Activated T-cell treated with anti-CD3 and anti-CD28 coated beads, Interleukin-2, amount 50 U/mL, for 72 hours (primary cell): ENCODE measurements at places on chromosomes 1 and 21. TPM values are rescaled to one million over a fixed set of nuclear protein-coding genes. Genes with fewer than 3 reads are reported as not detected.

GRCh38 chr1:202067188-202067974 is 55.3 kb upstream of the GPR37L1 start:
- no peaks in the 10 kb centered on the region for H3K4me1 ChIP-seq
- H3K4me3 ChIP-seq: no peak overlapping the region
- H3K36me3 ChIP-seq: no peaks in the 10 kb centered on the region
- no peak for DNase-seq
- no peaks in the 10 kb centered on the region for H3K27me3 ChIP-seq

Gene TACSTD2
- not detected for total RNA-seq

DNA sequence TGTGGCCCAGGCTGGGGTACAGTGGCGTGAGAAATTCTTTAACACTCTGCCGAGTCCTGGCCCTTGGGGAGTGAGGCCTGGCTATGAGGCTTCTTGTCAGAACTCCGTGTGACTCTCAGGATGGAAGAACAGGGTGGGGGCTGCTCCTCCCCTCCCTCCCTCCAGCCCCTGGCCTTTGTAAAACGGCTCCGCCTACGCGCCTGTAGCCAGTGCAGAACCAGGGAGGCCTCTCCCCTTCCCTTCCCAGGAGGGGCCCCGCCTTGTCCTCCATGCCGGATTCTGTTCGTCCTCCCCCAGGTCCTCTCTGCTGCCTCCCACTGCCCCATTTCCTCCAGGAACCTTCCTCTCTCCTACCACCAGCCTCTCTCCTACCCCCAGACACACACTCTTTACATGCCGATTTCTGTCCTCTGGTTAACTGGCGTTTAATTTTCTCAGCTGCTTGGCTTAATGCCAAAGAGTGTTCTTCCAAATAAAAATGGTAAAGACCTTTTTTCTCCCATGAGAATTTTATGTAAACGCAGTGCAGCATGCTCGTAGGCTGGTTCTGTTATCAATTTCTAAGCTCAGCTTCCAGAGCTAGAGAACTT is 21.0 kb downstream of the PDE9A start:
- H3K4me1 ChIP-seq: peaks cover 19% of the 10 kb centered on the region
- no peak overlapping the region for H3K4me3 ChIP-seq
- H3K27ac ChIP-seq: no peak overlapping the region

DNA sequence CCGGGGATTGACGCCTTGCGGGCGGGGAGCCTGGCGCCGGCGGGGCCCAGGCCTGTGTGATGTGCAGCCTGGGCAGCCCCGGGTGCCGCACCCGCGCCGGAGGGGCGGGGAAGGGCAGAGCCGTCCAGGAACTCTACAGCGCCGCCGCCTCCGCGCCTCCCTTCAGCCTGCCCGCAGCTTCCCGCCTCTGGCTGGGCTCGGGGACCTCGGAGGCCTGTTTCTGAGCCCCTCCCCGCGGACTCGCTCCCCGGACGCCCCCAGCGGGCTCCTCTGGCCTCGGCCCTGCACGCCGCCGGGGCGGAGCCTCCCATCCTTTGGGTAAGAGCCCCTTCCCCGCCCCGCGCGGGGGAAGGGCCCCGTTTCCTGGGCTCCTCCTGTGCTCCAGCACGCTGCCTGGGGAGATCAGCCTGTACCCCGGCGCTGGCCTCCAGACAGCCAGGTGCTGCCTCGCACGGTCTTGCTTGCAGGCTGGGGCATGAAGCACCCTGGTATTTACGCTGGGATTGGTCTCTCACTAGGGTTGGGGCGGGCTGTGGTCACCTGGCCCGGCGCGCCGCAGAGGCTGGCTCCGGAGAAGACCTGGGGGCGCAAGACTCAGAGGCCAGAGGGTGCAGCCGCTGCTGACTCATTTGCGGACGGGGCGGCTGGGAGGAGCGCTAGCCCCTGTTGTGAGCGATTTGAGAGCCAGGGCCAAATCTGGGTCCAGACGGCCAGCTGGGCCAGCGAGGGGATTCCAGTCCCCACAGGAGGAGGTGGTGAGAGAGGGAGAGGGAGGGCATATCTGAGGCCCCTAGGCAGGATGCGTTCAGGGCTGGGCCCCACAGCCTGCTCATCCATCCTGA is 5.7 kb upstream of the ACOT11 start:
- H3K27ac ChIP-seq: no peak overlapping the region
- H3K4me3 ChIP-seq: peak overlapping the region; percentile 81
- H3K36me3 ChIP-seq: no peaks in the 10 kb centered on the region
- peaks cover 30% of the 10 kb centered on the region for H3K4me1 ChIP-seq

DNA sequence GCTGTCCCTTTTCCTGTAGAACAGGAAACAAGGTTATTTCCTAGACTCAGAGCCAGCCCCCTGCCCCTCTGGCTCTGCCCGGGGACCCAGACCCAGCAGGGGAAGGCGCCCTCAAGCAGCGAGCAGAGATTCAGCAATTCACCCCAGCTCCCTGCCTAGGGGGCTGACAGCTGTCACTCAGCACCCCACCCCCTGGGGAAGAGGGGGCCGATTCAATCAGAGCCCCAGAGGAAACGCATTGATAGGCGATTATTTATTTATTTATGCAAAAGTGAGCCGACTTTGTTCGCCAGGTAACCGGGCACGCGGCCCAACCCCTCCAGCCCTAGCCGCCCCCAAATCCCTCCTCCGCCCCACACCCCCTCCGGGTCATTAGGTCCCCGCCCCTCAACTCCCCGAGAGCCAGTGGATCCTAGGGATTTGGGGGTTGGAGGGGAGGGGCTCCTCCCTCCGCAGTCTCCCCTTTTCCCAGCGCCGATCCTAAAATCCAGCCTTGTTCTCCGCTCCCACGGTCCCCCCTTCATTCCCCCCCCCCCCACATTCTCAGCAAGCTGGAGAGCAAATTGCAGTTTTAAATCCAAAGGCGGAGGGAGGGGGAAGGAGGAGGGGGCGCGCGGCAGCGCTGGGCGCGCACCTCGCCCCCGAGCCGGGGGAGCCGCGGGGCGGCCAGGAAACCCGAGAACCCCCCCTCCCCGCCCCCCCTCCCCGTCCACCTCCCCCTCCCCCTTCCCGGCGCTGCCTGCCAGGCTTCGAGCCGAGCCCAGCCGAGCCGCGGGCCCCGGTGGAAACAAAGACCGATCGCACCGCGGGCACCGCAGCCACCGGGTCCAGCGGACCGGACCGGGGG is 1.3 kb downstream of the AHDC1 start:
- H3K4me1 ChIP-seq: peaks cover 51% of the 10 kb centered on the region
- DNase-seq: peak; percentile 45
- no peaks in the 10 kb centered on the region for H3K27me3 ChIP-seq
- H3K36me3 ChIP-seq: no peaks in the 10 kb centered on the region
- peak overlapping the region; percentile 79 for H3K4me3 ChIP-seq
- H3K27ac ChIP-seq: no peak overlapping the region

DNA sequence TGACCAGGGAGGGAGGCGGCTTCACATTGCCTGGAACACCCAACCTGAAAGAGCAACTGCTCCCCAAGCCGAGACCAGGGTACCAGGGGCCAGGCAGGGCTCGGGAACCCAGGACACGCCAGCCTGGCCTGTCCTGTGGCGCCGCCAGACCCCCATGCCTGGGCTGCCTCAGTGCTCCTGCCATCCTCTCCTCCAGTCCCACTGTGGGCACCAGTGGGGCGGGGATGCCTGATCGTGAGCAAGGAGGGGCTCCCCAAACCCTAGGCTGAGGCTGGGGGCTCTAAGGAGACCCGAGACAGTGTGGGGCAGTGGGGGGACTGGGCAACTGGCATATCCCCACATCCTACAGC is 45.1 kb downstream of the WNT9A start:
- no peak for DNase-seq
- no peak overlapping the region for H3K27ac ChIP-seq
- H3K4me1 ChIP-seq: no peaks in the 10 kb centered on the region
- no peaks in the 10 kb centered on the region for H3K27me3 ChIP-seq
- no peak overlapping the region for H3K4me3 ChIP-seq
- no peaks in the 10 kb centered on the region for H3K36me3 ChIP-seq

DNA sequence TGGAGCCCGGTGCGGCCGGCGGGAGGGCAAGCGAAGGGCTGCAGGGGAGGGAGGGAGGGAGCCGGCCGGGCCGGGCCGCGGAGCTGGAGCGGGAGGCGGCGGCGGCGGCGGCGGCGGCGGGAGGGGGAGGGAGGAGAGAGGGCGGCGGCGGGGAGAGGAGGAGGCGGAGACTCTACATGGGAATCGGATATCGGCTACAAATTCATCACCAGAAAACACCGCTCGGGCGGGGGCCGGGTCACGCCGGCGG is at the start of gene AKT3:
TSS of gene AKT3 (minus strand) at position 42 of the 250 bp plus-strand sequence. CDS start 7,073 bp downstream, outside the sequence.
- H3K27me3 ChIP-seq: peaks cover 17% of the 10 kb centered on the region
- peaks cover 5% of the 10 kb centered on the region for H3K36me3 ChIP-seq

GRCh38 chr1:44684525-44684924 is 10.0 kb downstream of the ARMH1 start:
- no peak overlapping the region for H3K4me3 ChIP-seq
- no peaks in the 10 kb centered on the region for H3K4me1 ChIP-seq
- H3K27ac ChIP-seq: no peak overlapping the region
- DNase-seq: no peak
- no peaks in the 10 kb centered on the region for H3K36me3 ChIP-seq
- no peaks in the 10 kb centered on the region for H3K27me3 ChIP-seq

DNA sequence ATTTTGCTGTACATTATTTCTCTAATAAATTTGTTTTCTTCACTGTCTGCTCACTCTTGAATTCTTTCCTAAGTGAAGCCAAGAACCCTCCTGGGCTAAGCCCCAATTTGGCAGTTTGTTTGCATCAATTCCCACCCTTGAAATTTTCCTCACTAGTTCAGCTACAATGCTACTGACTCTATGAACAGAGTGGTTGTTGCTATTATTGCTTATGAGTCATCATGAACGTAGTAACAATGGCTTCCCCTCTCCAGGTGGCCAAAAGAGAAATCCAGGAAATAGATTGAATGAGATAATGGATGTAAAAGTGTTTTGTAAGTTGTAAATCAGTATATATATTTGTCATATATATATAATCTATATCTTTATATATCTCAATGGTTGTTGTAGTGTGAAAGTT is 193.0 kb downstream of the URB2 start:
- H3K4me1 ChIP-seq: no peaks in the 10 kb centered on the region
- H3K27me3 ChIP-seq: peaks cover 29% of the 10 kb centered on the region
- H3K36me3 ChIP-seq: no peaks in the 10 kb centered on the region
- no peak overlapping the region for H3K4me3 ChIP-seq
- no peak overlapping the region for H3K27ac ChIP-seq

GRCh38 chr1:16111771-16112595 is 38.5 kb upstream of the FAM131C start:
- H3K27me3 ChIP-seq: no peaks in the 10 kb centered on the region
- DNase-seq: no peak
- peaks cover 3% of the 10 kb centered on the region for H3K36me3 ChIP-seq
- H3K4me1 ChIP-seq: no peaks in the 10 kb centered on the region
- H3K27ac ChIP-seq: no peak overlapping the region

Gene SLC25A34
- total RNA-seq: 3.0 TPM

DNA sequence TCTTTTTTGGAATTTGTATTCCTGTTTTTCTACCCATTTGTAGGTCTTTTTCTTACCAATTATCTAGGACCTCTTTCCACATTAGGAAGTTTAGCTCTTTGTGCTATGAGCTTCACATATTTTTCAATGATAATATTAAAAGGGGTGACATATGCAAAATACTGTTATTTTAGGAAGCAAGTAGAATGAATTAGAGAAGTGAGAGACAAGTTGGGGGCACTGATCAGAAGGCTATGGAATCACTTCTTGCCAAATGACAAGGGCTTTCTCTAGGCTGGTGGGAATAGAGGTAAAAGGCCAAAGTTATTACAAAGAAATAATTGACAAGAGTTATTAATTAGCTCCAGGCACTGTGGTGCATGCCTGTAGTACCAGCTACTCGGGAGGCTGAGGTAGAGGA is 4.3 kb upstream of the BCAR3 start:
- peaks cover 4% of the 10 kb centered on the region for H3K36me3 ChIP-seq
- H3K4me1 ChIP-seq: peaks cover 6% of the 10 kb centered on the region
- DNase-seq: no peak
- H3K27me3 ChIP-seq: peaks cover 76% of the 10 kb centered on the region
- no peak overlapping the region for H3K27ac ChIP-seq
- H3K4me3 ChIP-seq: no peak overlapping the region

Gene VWA5B1
- total RNA-seq: 0.22 TPM

- H3K27me3 ChIP-seq: no peaks in the 10 kb centered on the region
- H3K27ac ChIP-seq: no peak overlapping the region
- no peak for DNase-seq
- H3K4me3 ChIP-seq: no peak overlapping the region
Measured at GRCh38 chr1:50559421-50559820, 136.2 kb upstream of the DMRTA2 start.

DNA sequence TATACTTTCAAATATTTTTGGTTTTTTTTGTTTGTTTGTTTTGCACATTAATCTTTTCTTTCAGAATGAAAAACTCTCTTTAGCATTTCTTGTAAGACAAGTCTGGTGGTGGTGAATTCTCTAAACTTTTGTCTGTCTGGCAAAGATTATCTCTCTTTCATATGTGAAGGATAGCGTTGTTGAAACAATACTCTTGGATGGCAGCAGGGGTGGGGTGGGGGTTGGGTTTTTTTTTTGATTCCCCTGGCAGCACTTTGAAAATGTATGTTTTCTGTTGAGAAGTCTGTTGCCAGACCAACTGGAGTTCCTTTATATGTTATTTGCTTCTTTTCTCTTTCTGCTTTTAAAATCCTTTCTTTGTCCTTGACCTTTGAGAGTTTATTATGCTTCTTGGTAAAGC is 160.2 kb downstream of the VAV3 start:
- no peak for DNase-seq
- H3K4me1 ChIP-seq: peaks cover 35% of the 10 kb centered on the region
- H3K4me3 ChIP-seq: peak overlapping the region; percentile 55
- H3K27ac ChIP-seq: peak overlapping the region; percentile 81
- H3K27me3 ChIP-seq: no peaks in the 10 kb centered on the region
- H3K36me3 ChIP-seq: peaks cover 3% of the 10 kb centered on the region

GRCh38 chr1:54980046-54980527 is 341 bp upstream of the TMEM61 start:
- H3K4me1 ChIP-seq: no peaks in the 10 kb centered on the region
- H3K27me3 ChIP-seq: peaks cover 34% of the 10 kb centered on the region
- no peak for DNase-seq

- no peak overlapping the region for H3K27ac ChIP-seq
- no peaks in the 10 kb centered on the region for H3K4me1 ChIP-seq
- H3K4me3 ChIP-seq: no peak overlapping the region
- H3K27me3 ChIP-seq: peaks cover 6% of the 10 kb centered on the region
Measured at GRCh38 chr1:220666349-220666748, 23.8 kb upstream of the C1orf115 start.

GRCh38 chr1:184953600-184954219 is 20.6 kb downstream of the NIBAN1 start:
- H3K36me3 ChIP-seq: peaks cover 7% of the 10 kb centered on the region
- H3K4me1 ChIP-seq: peaks cover 20% of the 10 kb centered on the region
- DNase-seq: no peak
- H3K4me3 ChIP-seq: peak overlapping the region; percentile 93

Gene IRF6
- 2.3 TPM for total RNA-seq

GRCh38 chr1:147665521-147665920 is 4.8 kb downstream of the ACP6 start:
- H3K4me1 ChIP-seq: peaks cover 27% of the 10 kb centered on the region
- no peaks in the 10 kb centered on the region for H3K36me3 ChIP-seq
- no peak overlapping the region for H3K4me3 ChIP-seq
- H3K27me3 ChIP-seq: no peaks in the 10 kb centered on the region
- H3K27ac ChIP-seq: no peak overlapping the region
- DNase-seq: no peak

GRCh38 chr21:37071561-37072273 is 1.2 kb downstream of the PIGP start:
- H3K4me3 ChIP-seq: peak overlapping the region; percentile 87
- no peaks in the 10 kb centered on the region for H3K27me3 ChIP-seq
- DNase-seq: no peak
- peaks cover 18% of the 10 kb centered on the region for H3K36me3 ChIP-seq
- H3K27ac ChIP-seq: peak overlapping the region; percentile 91
- H3K4me1 ChIP-seq: peaks cover 50% of the 10 kb centered on the region
